Kidney capillary endothelial cell (primary cell): ENCODE measurements at places on chromosomes 5 and 9.

DNA sequence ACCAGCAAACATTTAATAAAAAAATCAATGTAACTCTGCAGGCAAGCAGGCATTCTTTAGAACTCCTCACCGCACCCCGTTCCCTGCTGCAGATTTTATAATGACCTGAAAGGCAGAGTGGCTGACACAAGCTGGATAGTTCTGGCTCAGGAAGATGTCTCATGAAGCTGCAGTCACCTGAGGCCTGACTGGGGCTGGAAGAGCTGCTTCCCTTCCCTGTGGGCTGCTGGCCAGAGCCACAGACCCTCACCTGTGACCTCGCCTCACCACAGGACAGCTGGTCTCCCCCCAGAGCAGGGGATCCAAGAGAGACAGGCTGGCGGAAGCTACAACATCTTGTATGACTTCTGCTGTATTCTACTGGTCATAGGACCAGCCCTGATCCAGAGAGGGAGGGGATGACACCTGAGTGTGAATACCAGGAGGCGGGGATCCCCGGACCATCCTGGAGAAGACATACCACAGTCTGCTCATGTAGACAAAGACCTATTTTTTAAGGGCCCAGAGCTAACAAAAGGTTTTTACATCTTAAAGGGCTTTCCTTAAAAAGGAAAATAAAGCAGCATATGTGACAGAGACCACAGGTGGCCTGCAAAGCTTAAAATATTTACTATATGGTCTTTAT lies 43.9 kb downstream of the RAPGEF1 start:
- no peak for DNase-seq

DNA sequence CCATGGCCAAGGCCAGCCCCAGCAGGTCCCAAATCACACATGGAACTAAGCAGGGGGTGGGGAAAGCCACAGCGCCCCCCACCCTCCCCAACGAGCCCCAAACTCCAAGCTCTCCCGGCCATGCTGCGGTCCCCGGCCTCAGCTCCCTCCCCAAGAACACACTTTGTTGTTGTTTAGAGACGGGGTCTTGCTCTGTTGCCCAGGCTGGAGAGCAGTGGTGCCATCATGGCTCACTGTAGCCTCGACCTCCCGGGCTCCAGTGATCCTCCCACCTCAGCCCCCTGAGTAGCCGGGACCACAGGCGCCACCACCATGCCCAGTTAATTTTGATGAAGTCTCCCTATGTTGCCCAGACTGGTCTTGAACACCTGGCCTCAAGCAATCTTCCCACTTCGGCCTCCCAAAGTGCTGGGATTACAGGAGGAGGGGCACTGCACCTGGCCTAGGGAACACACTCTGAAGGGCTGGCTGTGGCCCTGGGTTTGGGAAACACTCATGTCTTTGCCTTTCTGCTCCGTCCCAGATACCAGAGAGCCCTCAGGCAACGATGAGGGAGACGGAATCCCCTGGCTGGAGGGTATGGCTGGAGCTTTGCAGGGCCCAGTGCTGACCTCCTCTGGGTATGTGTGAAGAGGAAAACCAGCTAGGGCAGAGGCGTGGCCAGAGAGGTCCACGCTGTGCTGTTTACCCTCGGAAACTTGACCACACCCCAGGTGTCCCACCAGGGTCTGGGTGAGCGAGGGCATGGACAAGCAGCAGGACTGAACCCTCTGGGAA lies 53.2 kb upstream of the UBAC1 start:
- DNase-seq = no peak

DNA sequence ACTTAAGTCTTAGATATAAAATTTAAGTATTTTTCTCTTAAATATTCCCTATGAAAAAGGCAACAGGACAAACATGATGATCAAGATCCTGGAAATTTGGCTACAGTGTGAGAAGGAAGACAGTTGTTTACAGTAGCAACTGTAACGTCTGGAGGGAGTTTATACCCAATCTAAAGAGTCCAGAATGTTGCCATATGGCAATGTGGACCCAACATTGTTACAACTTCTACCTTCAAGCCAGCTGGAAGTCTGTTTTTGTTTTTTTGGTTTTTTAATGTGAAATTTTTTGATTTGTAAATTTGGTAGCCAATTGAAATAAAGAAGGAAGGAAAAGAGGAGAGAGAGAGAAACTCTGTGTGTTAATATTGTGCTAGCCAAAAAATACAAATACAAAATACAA lies 233.4 kb downstream of the CHSY3 start:
- DNase-seq = no peak

- DNase-seq = no peak
These were observed 537 bp downstream of the MEIKIN start for GRCh38 chr5:131944702-131945550.

DNA sequence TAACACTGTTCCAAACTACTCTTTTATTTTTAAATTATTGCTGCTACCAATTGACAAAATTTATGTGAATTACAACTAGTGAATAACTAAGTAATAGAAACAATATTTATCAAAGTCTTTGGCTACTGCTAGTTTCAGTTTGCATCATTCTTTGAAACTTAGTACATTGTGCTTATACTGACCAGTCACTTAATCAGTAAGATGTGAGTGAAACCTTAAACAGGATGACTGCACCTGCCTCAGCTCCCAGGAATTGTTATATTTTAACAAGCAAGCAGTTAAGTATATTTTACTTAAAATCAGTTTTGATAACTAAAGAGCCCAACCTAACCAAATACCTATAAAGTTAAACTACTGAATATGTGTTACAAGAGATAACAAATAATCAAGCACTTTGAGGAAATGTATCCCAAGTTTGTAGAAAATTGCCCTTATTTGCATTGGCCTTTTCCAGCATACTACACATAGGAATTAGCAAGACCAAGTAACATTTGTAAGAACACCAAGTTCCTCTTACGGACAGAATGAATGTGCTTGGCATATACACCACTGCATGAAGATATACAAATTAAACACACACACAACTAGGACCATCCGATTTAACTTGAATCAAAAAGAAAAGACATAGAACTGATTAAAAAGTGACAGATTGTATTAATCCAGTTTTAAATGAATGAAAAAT lies 545.5 kb upstream of the DAB2 start:
- DNase-seq = no peak

DNA sequence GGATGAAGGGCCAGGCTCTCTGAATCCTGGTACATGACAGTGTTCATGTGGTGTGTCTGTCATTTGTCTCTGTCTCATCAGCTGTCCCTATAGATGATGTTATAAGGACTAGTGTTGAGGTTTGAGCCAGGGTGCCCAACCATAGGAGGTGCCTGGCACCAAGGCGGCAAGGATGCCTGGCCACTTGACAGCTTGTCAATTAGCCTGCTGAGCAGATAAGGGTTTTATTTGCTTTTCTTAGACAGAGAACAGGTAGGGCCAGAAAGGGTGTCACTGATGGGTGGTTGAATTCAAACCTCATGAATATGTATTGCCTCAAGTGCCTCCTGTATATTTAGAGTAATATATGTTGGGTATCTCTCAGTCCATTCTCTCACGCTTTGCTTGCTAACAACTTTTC lies 30.1 kb upstream of the AUH start:
- no peak for DNase-seq

GRCh38 chr5:58064801-58065200 lies 395.1 kb downstream of the PLK2 start:
- no peak for DNase-seq

GRCh38 chr9:17719053-17719452 lies 140.2 kb downstream of the SH3GL2 start:
- DNase-seq = no peak
